Cardiac septum (tissue), 1 donor: ENCODE measurements at places on chromosomes 7 and 10. TPM values are rescaled to one million over a fixed set of nuclear protein-coding genes. Genes with fewer than 3 reads are reported as not detected.

The SLIT1 gene
- 0.05 TPM for total RNA-seq

The PALD1 gene
- 5.3 TPM for total RNA-seq

The MMD2 gene
- not detected for total RNA-seq

The VPS37D gene
- total RNA-seq = 2.4 TPM

The ZNF365 gene
- total RNA-seq = 1.2 TPM

The PYROXD2 gene
- total RNA-seq = 11.7 TPM

The SLC18A2 gene
- 0.24 TPM for total RNA-seq

The PSD gene
- 1.7 TPM for total RNA-seq

The ADRA2A gene
- 1.1 TPM for total RNA-seq

The KCNH2 gene
- total RNA-seq = 61.9 TPM
